ENCODE measurements at places on chromosomes 7 and 10. TPM values are rescaled to one million over a fixed set of nuclear protein-coding genes. Genes with fewer than 3 reads are reported as not detected.

The JAZF1 gene
- total RNA-seq = 10.6 TPM

The VPS37D gene
- total RNA-seq = 4.1 TPM

The TMEM196 gene
- 1.5 TPM for total RNA-seq

The HSPB1 gene
- 837 TPM for total RNA-seq

The HABP2 gene
- not detected for total RNA-seq

Data from pericardium fibroblast (primary cell).